ENCODE measurements at places on chromosomes 1 and 21. TPM values are rescaled to one million over a fixed set of nuclear protein-coding genes. Genes with fewer than 3 reads are reported as not detected.

The CD5L gene
- not detected for total RNA-seq

GRCh38 chr1:175185903-175186302 lies 6.7 kb downstream of the KIAA0040 start:
- DNase-seq = no peak

- no peak for DNase-seq
Measured at GRCh38 chr1:9529190-9529589, 10.1 kb upstream of the SLC25A33 start.

GRCh38 chr1:6358757-6359201 lies 34.8 kb downstream of the ACOT7 start:
- peak; percentile 59 for DNase-seq

GRCh38 chr1:53693773-53694717 lies 44.9 kb downstream of the GLIS1 start:
- no peak for DNase-seq

DNA sequence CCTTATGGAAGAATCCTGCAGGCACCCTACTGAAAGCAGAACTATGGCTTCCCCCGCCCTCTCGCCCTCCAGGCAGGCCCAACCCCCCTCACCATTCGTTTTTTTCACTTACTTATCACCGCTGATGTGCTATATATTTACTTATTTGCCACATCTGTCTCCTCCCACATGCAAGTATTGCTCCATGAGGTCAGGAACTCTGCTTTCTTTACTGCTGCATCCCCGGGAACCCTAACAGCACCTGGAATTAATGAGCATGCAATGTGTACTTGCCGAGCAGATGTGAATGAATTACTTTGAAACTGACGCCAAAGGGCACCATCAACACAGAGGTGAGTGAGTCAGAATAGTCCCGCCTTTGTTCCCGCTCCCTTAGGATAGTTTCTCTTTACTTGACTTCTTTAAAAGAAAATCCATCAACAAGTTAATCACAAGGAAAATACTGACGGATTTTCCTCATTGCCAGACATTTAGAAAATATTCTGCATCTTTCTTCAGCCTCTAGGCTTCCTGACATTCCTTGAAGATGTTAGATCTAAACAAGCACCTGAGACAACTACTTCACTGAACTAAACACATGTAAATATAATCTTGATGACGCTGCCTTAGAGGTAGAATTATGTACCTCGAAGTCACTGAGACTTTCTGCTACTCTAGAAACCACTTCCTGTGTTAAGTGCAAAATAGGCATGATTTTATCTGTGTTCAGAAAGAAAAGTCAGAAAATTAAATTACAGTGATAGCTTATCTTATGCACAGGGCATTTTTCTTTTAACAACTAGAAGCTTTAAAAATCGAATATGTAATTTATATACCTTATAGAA lies 17.5 kb upstream of the RAB4A start:
- no peak for DNase-seq

DNA sequence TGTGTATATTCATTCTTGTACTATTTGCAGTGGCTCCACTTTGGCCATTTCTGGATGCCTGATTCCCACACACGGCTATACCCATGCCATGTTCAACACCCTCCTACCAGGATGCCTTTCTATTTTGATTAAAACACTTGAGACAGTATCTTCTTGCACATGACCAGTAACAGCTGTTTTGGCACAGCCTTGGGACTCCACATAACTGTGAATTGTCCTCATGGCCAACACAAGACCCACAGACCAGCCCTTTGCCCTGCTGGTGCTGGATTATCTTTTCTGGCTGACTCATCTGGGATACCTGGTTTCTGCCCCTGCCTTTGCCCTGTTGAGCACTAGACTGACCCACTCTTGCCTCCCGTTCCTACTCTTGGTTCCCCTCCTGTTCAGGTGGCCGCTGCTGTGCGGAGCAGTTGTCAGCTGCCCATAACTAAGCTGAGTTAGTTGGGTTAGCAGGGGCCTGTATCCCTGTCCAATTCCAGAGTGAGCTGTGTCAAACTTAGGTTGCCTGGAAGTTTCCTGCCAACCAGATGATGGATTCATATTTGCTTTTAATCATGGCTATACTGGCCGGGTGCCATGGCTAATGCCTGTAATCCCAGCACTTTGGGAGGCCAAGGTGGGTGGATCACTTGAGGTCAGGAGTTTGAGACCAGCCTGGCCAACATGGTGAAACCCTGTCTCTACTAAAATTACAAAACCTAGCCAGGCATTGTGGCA lies 10.8 kb upstream of the EYA3 start:
- DNase-seq = no peak

DNA sequence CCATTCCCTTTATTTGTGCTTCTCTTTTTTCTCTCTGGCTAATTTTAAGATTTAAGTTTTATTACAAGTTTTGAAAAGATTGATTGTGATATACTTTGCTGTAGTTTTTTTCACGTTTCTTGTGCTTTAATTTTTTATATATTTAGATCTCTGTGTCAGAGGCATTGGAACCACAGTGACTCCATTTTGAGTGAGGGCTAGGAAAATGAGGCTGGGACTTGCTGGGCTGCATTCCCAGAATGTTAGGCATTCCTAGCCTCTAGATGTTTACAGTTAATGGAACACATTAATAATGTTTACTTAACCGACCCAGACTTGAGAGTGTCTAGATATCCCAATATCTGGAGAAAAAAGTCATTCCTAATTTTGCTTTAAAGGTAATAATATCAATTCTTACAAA lies 939.4 kb downstream of the BRINP3 start:
- DNase-seq = no peak

GRCh38 chr1:220843481-220844011 lies 35.7 kb upstream of the HLX start:
- no peak for DNase-seq

DNA sequence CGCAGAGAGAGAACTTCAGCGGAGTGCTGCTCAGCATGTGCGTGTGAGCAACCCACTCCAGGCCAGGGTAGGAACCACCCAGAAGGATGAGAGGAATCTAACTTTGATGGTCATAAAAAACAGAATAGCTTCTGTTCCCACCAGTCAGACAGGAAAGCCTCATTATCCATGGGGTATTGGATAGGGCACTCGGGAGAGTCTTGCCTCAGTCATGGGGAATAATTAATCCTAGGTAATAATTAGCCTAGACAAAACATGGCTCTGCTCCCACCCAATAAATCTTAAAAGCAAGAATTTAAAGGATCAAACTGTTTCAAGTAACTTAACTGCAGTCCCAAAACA lies 35.3 kb downstream of the LDLRAD1 start:
- DNase-seq = no peak

Data from T-helper 17 cell (primary cell).